ENCODE measurements at places on chromosomes 6 and 20. TPM values are rescaled to one million over a fixed set of nuclear protein-coding genes. Genes with fewer than 3 reads are reported as not detected.

The RFX6 gene
- total RNA-seq = not detected

The IDH3B gene
- total RNA-seq = 111 TPM

The ZGPAT gene
- total RNA-seq = 50.4 TPM

The FILIP1 gene
- total RNA-seq = not detected

The TXNDC5 gene
- total RNA-seq = 62.5 TPM

The TNXB gene
- total RNA-seq = 6.1 TPM

The IMPG1 gene
- not detected for total RNA-seq

The TMEM244 gene
- not detected for total RNA-seq

The WFDC12 gene
- total RNA-seq = not detected

The PTCRA gene
- not detected for total RNA-seq

The OCSTAMP gene
- 0.17 TPM for total RNA-seq

The APOM gene
- total RNA-seq = 1.9 TPM

The OPRL1 gene
- total RNA-seq = 0.64 TPM

The FAM229B gene
- 1.1 TPM for total RNA-seq

The AKAP7 gene
- 6.1 TPM for total RNA-seq

The TFB1M gene
- total RNA-seq = 21.6 TPM

The MEI4 gene
- total RNA-seq = not detected

The TINAG gene
- not detected for total RNA-seq

Measured in T-helper 1 cell treated with Interleukin-12 subunit alpha and Interleukin-12 subunit beta and Interleukin-4 antibody, amounts not matched to agents 30 ng/mL and 1 ng/mL, for 36 hours (primary cell).